ENCODE measurements at places on chromosomes 3 and 15.

DNA sequence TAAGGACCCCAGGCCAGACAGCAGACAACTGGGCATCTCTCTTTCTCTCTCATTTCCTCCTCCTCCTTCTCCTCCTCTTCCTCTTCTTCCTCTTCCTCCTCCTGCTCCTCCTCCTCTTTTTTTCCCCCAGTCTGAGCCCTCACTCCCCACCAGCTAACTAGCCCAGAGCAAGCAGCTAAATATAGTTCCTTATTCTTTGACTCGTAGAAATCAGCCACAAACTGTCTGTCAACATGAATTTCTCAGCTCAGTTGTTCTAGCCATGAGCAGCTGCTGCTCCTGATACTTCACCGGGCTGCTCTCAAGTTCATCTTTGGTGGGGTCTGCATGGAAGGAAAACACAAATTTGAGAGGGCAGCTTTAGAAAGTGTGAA is 19.2 kb upstream of the LOXL1 start:
- no peak for DNase-seq

DNA sequence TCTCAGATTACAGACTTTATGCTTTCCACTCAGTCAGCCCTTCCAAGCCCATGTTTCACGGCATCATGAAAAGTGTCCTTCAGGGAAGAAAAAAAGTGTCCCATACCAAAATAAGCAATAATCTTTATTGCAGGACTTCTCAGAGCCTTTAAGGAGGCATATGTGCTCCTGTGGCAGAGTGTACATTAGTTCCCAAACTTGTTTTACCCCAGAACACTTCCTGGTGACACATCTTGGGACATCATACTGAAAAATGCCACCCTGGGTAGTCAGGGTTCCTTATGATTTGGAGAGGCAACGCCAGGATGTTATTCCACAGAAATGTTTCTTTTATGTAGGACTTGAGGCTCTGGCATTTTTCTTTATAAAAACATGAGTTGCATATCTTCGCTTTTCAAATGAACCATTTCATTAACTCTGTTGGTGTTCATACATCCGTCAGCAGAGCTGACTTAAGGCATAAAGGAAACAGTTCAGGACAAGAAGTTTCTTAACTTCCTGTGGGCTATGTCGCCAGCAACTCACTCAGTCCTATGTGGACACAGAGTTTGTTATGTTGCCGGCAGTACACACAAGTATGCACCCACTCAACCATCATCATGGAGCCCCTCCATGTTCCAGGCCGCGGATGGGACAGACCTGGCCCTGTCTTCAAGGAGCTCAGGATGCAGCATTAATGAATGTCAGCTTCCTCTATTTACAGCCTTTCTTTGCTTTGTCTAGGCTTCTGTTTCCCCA is 63.8 kb downstream of the CASR start:
- no peak for DNase-seq

DNA sequence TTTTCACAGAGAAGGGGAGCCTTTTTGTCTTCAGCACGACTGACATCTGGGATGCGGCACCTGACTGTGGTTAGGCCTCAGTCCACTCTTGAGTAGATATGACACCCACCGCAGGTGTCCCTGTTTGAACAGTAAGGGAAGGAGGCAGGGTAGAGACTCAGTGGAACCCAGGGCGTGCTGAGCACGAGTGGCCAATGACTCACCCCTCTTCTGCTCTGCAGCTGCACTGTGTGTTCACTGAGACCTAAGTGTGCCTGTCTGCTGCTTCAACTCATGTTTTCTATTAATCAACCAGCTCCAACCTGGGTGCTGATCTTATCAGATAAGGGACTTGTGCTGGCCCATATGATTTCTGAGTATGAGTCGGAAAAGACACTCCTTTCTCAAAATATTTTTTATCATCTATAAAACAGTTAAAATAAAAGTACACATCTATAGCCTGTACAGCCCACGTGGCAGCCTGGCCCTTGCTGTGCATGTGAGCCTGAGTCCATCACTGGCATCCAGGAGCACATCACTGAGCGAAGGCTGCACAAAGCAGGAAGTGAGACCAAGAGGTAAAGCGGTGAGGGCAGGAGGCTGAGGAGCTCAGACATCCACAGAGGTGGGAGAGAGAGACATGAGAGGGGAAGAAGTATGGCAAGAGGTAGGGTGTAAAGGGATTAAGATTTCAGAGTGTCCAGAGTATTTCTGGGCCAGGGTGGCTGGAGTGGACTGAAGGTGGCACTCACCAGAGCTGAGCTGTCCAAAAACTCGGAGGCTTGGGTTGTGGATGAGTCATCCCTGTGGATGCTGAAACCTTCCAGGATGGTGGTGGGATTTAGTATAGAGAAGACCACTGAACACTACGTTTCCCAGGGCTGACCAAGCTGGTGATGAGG is 49.2 kb downstream of the SLC41A3 start:
- peak; percentile 33 for DNase-seq

GRCh38 chr3:70753572-70753971 is 441.1 kb upstream of the MDFIC2 start:
- no peak for DNase-seq

DNA sequence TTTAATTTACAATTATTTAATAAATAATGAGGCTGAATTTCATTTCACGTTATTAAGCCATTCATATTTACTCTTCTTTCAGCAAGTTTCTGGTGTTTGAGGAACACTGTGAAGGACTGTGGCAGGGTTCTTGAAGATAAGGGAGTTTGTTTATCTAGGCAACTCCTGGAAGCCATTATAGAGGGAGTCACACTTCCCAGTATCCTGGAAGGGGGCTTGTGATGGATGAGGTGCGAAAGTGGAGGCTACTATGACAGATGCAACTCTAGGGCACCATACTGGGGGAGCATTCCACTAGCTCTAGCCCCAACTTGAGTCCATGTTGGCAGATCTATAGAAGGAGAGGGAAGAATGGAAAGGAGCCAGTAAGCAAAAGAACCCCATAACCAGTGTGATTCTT is 14.4 kb downstream of the CNOT10 start:
- no peak for DNase-seq

DNA sequence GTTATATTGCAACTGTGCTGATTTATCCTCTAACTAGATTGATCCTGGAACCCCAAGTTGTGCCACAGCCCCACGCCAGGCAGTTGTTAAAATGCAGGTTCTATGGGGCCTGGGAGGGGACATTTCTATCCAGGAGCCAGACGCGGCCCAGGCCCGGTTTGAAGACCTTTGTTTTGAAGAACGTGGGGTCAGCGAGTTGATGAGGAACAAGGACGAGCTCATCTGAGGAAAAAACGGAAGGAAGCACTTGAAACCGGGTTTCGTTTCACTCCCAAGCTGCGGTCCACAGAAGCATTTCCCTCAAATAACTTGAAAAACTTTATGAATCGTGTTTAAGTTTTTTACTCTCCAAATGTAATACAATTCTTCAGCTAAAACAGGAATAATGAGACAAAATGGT is 76.4 kb downstream of the CHSY1 start:
- DNase-seq: no peak

GRCh38 chr3:146585156-146585555 is 20.0 kb downstream of the PLSCR5 start:
- DNase-seq: no peak

All from CD4-positive, alpha-beta T cell treated with Interleukin-4 for 4 hours (primary cell).